ENCODE measurements at places on chromosomes 4 and X.
A peak's percentile ranks its signal among the peaks of the same experiment; 100 is the strongest.

- DNase-seq, result no peak
Measured at GRCh38 chr4:128320656-128321055, 33.0 kb upstream of the PGRMC2 start.

- no peak for DNase-seq
Measured at GRCh38 chr4:92634882-92635281, 331.1 kb downstream of the GRID2 start.

GRCh38 chr4:83207497-83208101 is 77.0 kb downstream of the COQ2 start:
- no peak for DNase-seq

DNA sequence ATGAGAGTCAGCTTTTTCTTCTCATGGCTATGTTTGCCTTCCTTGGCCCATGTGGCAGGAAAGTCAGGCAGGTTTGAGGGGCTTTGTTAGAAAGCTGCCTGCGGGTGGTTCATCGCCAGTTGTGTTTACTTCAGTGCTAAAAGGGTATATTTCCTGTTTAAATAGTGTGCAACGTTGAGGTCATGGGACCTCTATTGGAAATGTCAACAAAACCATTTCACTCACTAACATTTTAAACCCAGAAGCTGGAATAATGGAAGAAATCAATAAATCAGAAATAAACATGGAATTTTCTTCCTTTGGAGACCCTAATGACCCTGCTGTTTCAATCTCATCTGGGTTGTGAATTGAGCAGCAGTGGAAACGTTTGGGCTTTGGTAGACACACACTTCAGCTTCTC is 185.8 kb downstream of the ANKRD50 start:
- no peak for DNase-seq

DNA sequence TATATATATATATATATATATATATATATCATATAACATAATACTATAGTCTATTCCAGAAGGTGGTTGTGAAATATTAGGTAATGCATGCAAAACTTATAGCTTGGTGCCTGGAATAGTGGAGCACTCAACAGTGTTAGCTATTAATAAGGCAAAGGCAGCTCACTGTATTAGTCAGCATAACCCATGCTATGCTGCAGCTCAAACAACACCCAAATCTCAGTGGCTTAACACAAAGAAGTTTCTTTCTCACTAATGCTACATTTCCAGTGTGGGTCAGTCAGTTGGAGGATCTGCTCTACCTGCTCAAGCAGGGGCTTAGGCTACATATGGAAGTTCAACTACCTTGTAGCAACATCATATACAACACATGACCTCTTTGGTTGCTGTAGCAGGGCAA is 5.2 kb upstream of the RPGR start:
- DNase-seq, result no peak

GRCh38 chr4:31905363-31905762 is 1185.2 kb downstream of the PCDH7 start:
- no peak for DNase-seq

DNA sequence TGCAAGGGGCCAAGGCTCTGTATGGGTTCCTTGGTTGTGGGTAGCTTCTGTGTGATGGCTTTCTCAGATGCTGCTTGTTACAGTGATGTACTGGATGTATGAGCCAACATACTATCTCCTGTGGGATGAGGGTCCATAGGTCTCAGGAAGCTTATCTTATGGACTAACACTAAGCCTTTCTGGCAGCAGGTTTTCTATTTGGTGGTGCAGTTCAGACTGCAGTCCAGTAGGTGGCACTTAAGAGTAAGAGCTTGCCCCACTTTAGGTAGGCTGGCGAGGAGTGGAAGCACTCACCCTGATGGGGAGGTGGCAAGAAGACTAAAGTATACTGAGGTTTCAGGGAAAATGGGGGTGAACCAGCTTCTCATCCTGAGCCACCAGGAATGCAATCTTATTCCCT is 306.7 kb upstream of the MAOA start:
- peak; percentile 2 for DNase-seq

DNA sequence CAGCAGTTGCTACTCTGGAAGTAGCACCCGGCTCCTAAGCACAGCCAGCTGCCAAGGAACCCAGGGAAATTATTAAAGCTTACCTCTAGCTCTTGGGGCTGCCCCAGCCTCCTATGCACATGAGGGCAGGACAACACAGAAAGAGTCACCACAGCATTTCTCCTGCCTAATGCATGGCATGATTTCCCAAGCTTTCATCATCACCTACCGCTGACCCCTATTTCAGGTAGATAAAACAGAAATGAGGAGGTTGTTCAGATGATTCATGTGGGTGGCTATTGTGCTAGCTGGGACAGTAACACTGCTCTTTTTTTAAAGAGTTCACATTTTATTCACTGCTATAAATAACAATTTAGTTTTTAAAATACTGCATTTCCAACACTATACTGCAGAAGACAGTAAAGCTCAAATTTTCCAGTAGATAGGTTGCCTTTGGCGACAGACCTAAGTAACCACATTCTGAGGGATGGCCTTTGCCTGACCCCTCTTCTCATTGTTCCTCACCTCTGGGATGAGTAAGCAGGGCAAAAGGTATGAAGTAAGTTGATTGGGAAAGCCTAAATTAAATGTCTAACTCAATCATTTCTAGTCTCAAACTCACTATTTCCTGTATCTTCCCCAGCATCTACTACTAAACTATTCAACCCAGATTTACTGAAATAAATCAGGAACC is 16.7 kb downstream of the CASK start:
- no peak for DNase-seq
